AG08395 (cell line): ENCODE measurements at places on chromosomes 7 and 10.

DNA sequence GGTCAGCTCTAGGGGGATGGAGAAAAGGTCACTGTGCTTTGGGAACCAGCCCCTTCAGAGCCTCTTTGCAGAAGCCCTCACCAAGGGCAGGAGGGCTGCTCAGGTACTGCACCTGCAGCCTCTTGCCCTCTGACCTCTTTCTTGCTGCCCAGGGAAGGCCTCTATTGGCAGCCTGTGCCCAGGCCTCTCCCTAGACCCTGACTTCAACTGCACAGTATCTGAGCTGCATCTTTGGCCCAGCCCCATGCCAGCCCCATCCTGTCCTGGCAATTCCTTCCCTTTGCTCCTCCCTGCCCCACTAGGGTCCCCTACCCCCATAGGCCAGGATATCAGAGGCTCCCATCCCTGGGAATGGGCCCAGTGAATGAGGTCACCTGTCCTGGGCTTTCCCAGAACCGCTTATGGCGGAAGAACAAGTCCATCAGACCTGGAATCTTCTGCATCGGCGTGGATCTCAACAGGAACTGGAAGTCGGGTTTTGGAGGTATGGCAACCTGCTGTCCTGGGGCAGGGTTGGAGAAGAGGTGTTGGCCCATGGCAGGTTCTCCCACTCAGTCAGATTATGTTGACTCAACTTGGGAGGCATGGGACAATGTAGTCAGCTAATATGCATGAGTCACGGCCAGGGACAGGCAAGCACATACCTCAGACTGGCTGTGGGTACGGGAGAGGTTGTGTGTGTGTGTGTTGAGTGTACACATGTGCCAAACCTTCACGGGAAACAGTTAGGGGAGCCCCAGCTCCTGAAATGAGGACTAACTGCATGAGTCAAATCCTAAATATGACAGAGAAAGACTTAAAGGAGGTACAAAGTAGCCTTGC lies 17.1 kb upstream of the CPA1 start:
- DNase-seq: peak; percentile 90

- DNase-seq: no peak
These were observed 646.0 kb downstream of the PARD3 start for GRCh38 chr10:34169131-34169530.

- peak; percentile 90 for DNase-seq
These were observed 57.4 kb downstream of the NEUROG3 start for GRCh38 chr10:69515699-69516259.

DNA sequence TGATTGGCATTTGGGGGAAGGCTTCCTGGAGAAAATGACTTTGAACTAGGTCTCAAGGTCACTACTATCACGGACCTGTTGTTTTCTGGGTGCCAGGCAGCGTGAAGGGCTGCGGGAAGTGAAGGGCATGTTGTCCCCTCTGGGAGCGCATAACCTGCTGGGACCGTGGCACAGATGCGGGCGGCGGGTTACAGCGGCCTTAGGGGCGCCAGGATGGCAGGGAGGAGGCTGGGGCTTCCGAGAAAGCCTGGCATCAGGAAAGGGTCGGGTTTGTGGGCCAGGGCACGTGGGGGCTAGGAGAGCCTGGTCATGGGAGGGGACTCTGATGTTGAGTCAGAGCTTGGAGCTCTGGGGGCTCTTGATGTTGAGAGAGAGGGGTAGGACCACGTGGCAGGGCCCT lies 6.1 kb downstream of the SLC4A2 start:
- no peak for DNase-seq

- no peak for DNase-seq
These were observed 35.7 kb downstream of the SMNDC1 start for GRCh38 chr10:110268971-110269370.

DNA sequence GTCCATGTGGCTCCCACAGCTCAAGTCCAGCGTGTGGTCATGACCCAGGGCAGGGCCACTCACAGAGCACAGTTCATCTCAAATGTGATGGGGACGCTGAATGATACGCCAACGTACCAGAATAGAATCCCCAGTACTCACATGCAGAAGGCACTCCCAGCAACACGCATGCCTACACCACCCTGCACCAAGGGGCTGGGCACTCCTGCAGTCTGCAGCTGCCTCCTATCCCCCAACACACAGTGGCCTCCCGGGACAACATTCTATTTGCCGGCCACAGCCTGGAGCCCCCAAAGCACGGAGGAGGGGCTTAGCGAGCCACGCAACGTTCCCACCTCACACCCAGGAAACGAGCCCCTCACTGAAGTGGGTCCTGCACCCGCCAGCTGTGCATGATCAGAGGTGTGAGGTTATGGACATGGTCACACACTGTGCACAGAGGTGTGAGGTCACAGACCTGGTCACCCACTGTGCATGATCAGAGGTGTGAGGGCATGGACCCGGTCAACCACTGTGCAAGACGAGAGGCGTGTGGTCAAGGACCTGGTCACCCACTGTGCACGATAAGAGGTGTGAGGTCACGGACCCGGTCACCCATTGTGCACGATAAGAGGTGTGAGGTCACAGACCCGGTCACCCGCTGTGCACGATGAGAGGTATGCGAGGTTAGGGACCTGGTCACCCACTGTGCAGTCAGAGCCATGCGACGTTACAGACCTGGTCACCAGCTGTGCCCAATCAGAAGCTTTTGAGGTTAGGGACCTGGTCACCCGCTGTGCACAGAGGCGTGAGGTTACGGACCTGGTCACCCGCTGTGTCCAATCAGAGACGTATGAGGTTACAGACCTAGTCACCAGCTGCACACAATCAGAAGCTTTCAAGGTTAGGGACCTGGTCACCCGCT lies 182.8 kb downstream of the DIP2C start:
- no peak for DNase-seq

GRCh38 chr7:98745722-98746318 lies 124.0 kb downstream of the TMEM130 start:
- DNase-seq: peak; percentile 62

- no peak for DNase-seq
These were observed 112.8 kb upstream of the KCND2 start for GRCh38 chr7:120160166-120160565.

DNA sequence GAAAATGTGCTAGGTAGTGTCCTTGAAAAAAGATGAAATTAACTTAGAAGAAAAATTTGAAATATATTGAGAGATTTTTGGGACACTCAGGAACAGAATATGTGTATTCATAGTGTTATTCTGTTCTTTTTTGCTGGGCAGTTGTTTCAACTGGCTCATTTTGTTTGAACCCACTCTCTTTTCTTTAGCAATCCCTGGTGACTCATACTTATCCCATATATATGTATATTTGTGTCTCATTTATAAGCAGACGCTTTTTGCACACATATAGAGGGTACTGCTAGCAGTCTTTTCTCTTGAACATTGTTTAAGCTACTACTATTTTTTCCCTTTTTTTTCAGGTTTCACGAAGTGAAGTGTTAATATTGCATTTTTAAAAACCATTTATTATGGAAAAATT lies 1.9 kb downstream of the EXOC6 start:
- no peak for DNase-seq

GRCh38 chr10:93074147-93074596 lies 479 bp downstream of the CYP26A1 start:
- no peak for DNase-seq

DNA sequence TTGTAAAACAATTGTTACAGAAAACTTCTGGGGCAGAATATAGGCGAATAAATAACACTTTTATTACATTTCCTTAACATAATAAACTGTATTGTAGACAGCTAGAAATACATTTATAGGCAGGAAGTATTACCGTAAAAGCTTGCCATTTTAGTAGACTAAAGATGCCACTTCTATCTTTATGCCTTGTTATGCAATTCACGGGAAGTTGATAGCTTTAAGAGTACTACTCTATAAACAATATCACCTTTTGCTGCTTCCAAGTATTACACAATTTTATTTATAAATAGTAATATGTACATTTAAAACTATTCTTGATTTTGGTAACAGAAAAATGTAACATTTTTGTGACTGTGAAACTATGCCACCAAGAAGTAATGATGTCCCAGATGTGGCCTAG lies 37.9 kb downstream of the PALS2 start:
- DNase-seq: no peak

DNA sequence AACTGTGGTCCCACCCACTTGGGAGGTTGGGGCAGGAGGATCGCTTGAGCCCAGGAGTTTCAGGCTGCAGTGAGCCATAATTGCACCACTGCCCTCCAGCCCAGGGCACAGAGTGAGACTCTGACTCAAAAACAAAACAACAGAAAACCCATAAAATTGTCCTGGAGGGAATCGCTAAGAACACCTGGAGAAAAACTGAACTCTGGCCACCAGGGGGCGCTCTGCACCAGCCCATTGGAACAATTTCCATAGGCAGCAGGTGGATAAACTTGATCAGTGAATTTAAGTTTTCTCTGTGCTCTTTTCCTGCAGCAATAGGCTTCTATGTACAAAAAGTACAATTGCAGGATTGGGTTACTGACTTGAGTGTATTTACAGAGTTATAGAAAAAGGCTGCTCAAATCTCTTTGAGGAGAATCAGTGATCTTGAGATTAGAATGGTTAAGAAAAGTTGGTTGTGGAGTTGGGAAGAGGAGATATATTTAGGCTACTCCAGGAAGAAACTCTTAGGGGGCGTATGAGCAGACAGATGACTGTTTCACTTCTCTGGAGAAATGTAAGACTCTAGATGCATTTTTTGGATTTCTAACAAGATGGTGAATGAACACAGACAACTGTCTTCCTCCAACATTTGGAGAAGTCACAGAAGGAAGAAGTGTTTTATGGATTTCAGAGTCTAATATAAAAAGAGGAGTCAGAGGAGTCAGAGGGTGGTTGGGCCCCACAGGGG lies 274.9 kb upstream of the GALNT17 start:
- peak; percentile 68 for DNase-seq

GRCh38 chr10:62981096-62981495 lies 152.0 kb upstream of the NRBF2 start:
- no peak for DNase-seq

GRCh38 chr10:104099269-104099668 lies 13.6 kb upstream of the COL17A1 start:
- DNase-seq: no peak

DNA sequence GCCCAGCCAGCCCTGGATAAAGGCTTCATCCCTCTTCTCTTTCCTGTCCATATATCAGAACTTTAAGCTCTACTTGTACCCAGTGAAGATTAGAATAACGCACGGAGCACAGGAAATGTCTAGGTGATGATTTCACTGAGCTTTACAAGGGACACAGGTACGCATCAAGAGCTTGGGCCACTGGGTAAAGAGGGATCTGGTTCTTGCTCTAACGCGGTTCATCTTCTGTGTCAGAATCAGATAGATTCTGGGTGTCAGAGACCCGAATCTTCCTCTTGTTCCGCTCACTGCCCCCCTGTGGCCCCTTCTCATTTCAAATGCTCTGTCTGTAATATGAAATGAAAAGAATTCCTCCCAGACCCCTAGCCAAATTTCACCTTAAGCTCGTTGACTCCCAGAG lies 24.7 kb downstream of the IL2RA start:
- DNase-seq: no peak

GRCh38 chr10:90884431-90884830 lies 12.7 kb downstream of the RPP30 start:
- peak; percentile 25 for DNase-seq

- DNase-seq: no peak
These were observed 59.3 kb downstream of the ATXN7L1 start for GRCh38 chr7:105816954-105817615.

DNA sequence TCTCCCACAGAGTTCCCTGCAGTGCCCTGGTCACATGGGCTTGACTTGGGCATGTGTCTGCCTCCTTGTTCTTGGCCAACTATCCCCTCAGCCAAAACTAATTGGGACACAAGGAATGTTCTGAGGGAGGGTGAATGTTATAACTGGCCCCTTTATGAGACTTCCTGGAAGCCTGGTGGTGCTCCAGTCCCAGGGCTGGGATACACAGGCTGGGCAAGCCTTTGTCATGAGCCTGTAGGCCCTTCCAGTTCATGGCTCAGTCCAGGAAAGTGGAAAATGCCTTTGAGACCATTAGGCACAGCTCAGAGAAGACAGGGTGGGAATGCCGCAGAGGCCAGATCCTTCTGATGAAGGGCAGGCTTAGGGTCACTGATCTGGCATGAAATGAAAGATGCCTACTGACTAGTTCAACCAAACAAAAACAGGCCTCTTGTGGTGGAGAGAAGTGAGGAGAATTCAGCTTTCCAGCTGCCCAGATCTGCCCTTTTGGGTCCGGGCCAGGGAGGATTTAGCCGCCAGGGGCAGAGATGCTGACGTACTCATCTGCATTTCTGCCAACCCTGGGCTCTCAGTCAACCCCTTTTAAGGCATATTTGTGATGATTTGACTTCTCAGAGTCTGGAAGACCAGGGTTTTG lies 961.5 kb downstream of the KCNMA1 start:
- DNase-seq: peak; percentile 72

GRCh38 chr7:156772725-156773124 lies 120.3 kb downstream of the LMBR1 start:
- DNase-seq: no peak

GRCh38 chr10:35074266-35074665 lies 15.9 kb downstream of the CUL2 start:
- DNase-seq: no peak

DNA sequence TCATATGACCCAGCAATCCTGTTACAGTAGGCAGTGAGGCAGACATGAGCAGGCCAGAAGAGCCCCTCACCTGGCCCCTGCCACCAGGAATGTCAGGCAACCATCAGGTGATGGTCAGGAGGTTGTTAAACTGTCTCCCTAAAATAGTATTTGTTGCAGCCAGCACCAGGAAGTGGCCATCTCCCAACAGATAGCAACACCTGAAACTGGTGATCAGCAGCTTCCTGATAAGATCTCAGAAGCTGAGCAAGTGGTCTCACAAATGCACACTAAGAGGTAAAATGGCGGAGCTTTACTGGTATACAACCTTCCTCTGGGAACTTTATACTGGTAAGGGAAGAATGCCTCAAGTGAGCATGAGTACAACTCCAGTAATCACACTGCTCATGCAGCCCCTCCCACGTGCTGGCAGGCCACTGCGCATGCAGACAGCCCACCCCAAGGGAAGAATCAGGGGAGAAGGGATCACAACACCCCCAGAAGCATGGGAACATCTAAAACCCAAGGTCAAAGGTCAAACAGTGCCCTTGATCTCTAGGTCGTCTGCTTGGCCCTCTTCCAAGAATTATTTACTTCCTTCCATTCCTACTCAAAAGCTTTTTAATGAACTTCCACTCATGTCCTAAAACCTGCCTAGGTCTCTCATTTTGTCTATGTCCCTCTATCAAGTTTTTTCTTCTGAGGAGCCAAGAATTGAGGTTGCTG lies 133.5 kb downstream of the DOCK4 start:
- DNase-seq: no peak

- no peak for DNase-seq
These were observed 518.1 kb upstream of the AKR1E2 start for GRCh38 chr10:4307910-4308309.

DNA sequence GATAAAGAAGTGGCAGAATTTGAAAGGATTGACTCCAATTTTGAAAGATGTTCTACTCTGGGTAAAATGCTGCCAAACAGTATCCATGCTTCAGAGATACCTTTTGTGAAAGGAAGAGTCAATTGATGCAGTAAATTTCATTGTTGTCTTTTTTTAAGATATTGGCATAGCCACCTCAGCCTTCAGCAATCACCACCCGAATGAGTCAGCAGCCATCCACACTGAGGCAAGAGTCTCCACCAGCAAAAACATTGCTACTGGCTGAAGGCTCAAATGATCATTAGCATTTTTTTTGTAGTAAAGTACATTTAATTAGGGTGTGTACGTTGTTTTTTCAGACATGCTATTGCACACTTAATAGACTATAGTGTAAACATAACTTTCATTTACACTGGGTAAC lies 31.7 kb upstream of the CYP26C1 start:
- DNase-seq: peak; percentile 45
